Neuronal stem cell (in vitro differentiated cells): ENCODE measurements at places on chromosomes 7 and 10.

DNA sequence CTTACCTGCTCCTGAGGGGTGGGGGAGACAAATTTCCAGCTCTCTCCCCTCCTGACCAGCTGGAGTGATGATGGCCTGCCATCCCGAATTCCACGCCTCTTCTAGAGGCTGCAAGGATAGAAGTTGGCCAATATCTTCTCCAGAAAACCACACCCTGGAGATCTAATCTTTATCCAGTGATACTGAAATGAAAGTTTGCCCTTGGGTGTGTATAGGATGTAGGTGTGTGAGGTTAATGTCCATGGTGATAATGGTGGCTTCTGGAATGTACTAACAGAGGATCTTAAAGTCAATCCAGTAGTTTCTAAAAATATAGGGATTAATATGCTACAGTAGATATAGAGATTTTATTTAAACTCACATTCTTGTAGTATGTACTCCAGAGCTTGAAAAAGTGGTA, 22.2 kb downstream of the AKR1B15 start:
- no peak for DNase-seq

DNA sequence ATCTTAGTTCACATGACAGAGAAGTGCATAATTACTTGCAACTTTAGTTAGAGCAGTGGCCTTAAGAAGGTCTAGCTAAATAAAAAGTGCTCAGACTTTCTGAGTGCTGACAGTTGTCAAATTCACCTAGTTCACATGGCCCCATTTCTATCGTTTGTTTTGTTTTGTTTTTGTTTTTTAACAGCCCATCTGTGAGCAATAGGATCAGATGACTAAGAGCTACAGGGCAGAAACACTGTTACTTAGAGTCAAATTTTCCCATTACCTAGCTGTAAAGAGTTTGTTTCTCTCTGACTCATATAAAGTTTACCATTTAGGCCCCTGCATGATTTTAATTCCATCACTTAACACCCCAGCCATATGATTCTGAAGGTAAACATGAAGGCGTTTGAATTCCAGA, 18.8 kb downstream of the CAV1 start:
- DNase-seq, result no peak

- DNase-seq, result no peak
These were observed 161.3 kb downstream of the DYNC1I1 start for GRCh38 chr7:95933618-95934017.

DNA sequence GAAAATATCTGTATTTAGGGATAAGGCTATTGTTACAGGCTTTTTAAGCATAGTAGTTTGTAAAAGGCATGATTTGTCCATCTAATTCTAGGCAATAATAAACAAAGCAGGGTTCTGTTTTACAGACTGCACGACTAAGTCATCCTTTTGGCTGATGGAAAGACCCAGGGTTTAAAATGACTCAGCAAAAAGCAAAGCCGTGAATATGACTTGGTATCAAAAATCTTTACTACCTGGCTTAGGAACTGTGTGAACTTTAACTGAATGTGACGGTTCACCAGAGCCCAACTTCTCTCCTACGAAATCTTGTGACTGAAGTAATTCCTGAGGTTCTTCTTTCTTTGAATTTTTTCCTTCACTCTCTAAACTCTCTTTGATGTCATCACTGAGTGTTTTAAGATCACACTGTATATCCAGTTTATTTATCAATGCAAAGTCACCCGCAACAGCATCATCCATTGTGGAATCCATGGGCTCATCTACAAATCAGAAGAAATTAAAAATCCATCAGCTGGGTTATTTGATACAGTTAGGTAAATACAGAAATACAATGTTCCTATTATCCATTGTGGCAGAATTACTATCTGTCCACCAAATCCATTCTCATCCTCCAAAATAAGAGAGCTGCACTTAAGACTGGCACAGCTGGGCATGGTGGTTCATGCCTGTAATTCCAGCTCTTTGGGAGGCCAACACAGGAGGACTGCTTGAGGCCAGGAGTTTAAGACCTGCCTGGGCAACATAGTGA, 17.0 kb downstream of the ATE1 start:
- no peak for DNase-seq

GRCh38 chr10:59585046-59585700, 124.5 kb downstream of the SLC16A9 start:
- no peak for DNase-seq
